ENCODE measurements at places on chromosomes 6 and 20.

GRCh38 chr6:80333342-80333741, 226.9 kb downstream of the BCKDHB start:
- DNase-seq = no peak

DNA sequence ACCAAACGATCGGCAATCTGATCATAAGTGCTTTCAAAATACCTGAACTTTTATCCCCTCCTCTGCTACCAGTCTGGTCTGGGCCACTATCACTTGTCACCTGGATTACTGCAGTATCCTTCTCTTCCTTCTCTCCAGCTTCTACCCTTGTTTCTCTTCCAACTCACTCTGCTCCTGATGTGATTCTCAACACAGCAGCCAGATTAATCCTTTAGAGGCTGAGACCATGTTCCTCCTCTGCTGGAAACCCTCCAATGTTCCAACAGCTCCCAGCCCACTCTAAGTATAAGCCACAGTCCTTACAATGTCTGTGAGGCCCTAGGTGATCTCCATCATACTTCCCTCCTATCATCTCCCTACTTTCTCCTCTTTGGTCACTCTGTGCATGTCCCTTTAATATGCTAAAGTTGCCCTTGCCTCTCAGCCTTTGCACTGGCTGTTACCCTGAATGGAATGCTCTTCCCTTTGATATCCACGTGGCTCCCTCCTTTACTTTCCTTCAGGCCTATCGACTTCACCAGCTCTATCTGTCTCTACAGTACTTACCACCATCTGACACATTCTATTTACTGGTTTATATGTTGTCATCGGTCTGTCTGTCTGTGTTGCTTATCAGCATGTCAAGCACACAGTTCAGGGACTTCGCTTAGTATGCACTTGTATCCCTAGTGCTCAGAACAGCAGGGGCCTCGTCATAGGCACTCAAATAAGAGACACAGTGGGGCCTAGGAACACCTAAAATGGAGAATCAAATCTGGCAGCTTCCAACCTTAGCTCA, 35.0 kb upstream of the RNF24 start:
- DNase-seq = no peak

GRCh38 chr20:39133201-39133600, 171.1 kb downstream of the DHX35 start:
- DNase-seq = no peak

DNA sequence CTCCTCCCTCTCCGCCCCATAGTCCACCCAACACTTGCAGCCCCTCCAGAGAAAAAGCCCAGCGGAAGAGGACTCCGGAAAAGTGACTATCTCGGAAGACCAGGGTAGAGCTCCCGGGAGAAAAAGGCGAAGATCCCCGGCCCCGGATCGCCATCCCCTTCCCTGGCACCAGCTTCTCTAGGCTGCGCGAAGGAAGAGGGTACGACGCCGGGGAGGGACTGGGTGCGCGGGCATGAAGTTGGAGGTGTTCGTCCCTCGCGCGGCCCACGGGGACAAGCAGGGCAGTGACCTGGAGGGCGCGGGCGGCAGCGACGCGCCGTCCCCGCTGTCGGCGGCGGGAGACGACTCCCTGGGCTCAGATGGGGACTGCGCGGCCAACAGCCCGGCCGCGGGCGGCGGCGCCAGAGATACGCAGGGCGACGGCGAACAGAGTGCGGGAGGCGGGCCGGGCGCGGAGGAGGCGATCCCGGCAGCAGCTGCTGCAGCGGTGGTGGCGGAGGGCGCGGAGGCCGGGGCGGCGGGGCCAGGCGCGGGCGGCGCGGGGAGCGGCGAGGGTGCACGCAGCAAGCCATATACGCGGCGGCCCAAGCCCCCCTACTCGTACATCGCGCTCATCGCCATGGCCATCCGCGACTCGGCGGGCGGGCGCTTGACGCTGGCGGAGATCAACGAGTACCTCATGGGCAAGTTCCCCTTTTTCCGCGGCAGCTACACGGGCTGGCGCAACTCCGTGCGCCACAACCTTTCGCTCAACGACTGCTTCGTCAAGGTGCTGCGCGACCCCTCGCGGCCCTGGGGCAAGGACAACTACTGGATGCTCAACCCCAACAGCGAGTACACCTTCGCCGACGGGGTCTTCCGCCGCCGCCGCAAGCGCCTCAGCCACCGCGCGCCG, 822 bp downstream of the FOXQ1 start:
- DNase-seq = peak; percentile 30

GRCh38 chr20:58106143-58106750, 122.2 kb downstream of the ANKRD60 start:
- DNase-seq = no peak

DNA sequence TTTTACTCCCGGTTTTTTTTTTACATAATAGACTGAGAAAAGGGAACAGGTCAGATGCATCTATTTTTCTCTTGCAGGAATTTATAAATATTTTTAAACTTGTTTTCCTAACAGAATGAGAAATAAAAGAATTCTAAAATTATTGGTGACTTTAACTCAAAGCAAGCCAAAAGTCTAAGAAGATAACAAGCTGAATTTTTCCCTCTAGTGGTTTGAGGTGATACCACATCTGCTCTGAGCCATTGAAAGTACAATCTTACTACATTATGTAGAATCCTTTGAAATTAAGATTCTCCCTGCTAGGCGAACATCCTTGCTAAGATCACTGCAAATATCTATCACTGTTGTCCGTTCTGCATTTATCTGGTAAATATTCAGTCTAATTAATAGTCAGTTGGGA, 10.7 kb upstream of the STMND1 start:
- no peak for DNase-seq

GRCh38 chr20:45073221-45073620, 27.7 kb downstream of the KCNS1 start:
- no peak for DNase-seq

DNA sequence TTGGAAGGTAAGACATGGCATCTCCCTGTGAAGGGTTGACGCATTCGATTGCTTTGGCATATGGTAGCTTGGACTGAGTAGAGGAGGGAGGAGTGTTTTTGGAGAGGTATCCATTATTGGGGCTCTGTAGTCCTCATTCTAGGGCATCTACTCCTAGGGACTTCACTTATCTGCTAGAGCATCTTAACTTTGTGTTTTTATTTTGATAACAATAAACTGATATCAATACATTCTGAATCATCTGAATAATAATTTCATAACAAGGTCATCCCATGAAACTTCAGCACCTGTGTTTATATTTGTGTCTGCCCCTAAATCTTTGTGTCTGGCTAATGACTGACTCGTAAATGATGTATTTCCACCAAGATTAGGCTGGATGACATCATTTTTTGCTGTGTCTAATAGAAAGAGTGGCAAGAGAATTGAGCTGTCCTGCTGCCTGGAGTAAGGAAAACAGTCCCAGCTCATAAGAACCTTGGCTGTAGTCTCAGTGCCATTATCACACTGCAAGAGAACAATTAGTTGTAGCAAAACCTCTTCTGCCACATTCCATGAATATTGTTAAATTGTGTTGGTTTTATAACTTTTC, 288.5 kb downstream of the PRL start:
- DNase-seq = no peak

DNA sequence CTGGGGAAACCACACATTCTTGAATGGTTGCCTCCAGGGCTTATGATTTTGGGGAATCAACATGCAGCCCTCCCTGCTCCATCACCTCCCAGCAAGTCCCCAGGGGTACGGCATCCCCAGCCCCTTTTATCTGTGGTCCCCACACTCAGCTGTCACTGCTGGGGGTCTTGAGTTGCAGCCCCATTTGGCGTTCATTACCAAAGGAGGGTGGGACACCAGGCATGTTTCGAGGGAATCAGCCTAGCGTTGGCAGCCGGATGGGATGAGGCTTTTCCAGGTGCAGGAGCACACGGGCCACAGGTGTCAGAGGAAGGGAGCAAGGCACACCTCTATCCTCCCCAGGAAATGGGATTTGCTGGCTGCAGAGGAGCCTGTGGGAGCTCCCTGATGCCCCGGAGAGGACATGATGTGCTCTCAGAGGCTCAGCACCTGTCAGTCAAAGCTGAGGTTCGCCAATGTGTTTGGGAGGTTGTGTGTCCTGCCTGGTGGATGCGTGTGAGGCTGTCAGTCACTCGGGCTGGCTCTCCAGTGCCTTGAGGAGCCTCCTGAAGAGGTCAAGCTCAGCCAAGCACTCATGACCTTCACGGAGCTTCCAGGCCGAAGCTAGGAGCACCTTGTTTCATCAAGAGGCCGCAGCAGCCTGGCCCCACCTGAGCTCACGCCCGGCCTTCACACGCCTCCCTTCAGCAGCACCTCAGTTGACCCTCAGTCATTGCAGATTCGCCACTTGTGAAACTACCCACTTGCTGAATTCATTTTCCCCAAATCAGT, 95.0 kb downstream of the ERMARD start:
- no peak for DNase-seq

GRCh38 chr6:78615430-78615904, 251.9 kb upstream of the IRAK1BP1 start:
- no peak for DNase-seq

DNA sequence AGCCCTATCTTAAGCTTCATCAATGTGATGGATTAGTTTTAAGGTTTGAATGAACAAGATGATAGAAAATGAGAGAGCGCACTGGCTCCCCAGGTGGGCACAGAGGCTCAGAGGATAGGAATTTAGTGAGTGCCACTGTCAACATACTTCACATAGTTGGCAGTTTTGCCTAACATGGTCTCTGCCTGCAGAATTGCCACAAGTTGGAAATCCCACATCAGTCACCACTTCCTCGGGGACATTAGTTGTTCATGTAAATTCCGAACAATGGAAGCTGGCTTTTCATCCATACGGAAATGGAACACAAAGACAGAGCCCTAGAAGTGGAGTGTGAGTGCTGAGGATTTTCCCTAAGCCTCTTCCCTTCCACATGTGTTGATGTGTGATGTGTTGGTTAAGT, 123.9 kb upstream of the PHACTR1 start:
- no peak for DNase-seq

DNA sequence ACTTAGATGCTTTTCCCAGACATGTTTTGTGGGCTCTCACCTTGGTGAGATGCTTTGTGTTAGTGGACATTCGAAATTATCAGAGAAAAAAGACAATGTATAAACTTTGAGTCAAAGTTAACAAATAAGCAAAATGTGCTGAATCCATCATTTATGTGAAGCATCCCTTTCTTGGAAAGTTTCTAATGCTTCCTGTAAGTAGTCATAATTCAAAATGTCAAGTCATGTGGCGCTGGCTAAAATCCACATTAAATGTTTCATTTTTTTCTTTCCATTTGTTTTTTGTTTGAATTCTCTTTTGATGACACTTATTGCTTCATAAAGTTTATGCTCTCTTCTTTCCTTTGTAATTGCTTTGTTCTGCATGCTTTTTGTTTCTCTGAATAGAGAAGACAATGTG, 107.2 kb upstream of the CENPW start:
- no peak for DNase-seq

GRCh38 chr6:111925296-111925695, 52.0 kb upstream of the FYN start:
- DNase-seq = no peak

DNA sequence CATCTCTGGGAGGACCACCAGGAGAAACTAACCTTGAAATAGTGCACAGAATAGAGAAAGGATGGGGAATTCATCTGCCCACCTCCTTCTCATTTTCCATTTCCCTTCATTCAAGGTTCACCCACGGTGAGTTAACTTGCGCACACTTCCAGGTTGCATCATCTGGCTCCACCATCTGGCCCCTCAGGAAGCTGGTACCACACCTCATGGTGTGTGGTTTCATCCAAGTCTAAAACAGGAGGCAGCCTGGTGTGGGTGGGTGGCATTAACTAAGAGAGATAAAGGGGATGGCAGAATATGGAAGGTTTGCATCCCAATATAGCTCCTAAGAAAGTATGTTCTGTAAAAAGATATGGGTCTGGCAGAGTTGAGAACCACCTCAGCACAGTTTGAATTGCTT, 3.8 kb downstream of the ZNF334 start:
- DNase-seq = no peak

- DNase-seq = no peak
Measured at GRCh38 chr20:54355631-54356280, 119.6 kb upstream of the DOK5 start.

Measured in mucosa of gallbladder (tissue), 1 donor.